ENCODE measurements at places on chromosomes 4 and X.

GRCh38 chrX:85107407-85107806, 103.7 kb downstream of the APOOL start:
- DNase-seq, result peak; percentile 0

- no peak for DNase-seq
Observed at GRCh38 chr4:119480331-119480730, 148.3 kb downstream of the PDE5A start.

- DNase-seq, result no peak
Observed at GRCh38 chr4:26300314-26301307, 20.2 kb upstream of the RBPJ start.

DNA sequence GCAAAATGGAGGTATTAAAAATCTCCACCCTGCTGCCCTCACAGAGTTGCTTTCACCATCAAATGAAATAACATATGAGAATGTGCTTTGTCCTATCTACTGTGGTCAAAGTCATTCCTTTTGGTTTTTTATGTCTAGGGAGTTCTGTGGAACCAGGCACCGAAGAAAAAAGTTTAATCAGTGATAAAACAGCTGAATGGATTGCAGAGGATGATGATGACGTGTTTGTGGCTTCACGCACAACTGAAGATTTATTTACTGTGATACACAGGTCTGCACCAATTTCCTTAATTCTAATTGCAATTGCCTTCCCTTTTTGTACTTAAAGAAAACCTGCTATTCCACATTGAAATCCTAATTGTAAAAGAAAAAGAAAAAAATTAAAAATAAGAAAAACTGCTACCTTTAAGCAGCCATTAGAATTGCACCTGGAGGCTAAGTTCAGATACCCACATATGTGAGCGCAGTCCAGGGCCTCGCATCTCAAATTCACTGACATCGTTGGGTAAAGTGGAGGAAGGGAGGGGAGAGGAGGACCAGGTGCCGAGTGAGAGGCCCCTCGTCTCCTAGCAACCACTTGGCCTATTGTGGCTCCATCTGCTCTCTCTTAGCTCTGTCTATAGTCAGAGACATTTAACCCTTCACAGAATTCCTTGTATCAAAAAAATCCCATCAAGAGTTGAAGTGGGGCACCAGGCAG, 10.5 kb upstream of the RTL5 start:
- DNase-seq, result no peak

- DNase-seq, result no peak
Observed at GRCh38 chrX:790041-790506, 159.5 kb downstream of the SHOX start.

DNA sequence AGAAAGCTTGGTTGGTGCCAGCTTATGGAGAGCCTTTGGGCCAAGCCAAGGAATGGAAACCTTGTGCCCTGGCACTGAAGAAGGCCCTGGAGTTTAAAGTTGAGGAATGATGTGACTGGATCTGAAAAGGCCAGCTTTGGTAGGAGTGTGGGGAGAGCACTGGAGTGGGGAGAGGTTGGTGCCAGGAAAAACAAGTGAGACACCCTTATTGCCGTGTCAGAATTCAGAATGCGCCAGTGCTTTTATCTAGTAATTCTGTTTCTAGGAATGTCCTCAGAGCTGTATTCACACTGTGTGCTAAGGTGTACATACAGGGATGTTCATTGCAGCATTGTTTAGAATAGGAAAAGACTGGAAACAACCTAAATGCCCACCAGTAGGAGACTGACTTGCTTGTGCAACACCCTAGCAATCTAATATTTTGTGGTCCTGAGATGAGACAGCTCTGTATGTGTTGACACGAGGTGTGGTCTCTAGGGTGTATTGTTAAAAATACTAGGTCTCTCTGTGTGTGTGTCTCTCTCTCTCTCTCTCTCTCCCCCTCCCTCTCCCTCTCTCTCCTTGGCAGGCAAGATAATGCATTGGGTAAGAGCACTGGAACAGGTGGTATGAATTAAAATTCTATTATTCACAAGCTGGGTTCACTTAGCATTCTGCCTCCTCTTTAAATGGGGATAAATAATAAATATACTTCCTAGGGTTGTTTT, 107.8 kb downstream of the GATB start:
- DNase-seq, result peak; percentile 41

DNA sequence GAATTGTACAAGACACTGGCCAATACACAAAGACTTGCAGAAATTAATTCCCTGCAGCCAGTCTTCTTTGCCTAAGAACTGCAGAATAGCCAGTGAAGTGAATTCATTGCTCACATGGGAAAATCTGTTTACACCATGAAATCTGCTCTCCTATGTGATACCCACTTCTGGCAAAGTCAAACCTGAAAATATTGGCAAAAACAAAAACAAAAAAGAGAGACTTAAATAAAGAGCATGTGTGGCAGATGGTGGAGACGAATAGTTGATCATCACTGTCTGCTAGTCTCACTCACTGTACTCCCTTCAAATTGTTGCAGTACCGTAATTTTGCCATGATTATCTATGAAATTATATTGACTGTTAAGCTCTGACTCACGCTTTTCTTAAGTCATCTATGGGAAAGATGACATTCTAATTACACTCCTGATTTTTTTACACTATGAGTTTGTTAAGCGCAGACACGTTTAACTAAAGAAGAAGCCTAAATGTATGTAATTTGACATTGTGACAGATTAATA, 406.8 kb downstream of the PCDH7 start:
- DNase-seq, result no peak

GRCh38 chr4:101593666-101594065, 196.9 kb upstream of the BANK1 start:
- DNase-seq, result no peak

GRCh38 chr4:87025614-87026041, 90.8 kb downstream of the AFF1 start:
- DNase-seq, result no peak

- no peak for DNase-seq
Observed at GRCh38 chr4:161629694-161630441, 533.9 kb downstream of the FSTL5 start.

DNA sequence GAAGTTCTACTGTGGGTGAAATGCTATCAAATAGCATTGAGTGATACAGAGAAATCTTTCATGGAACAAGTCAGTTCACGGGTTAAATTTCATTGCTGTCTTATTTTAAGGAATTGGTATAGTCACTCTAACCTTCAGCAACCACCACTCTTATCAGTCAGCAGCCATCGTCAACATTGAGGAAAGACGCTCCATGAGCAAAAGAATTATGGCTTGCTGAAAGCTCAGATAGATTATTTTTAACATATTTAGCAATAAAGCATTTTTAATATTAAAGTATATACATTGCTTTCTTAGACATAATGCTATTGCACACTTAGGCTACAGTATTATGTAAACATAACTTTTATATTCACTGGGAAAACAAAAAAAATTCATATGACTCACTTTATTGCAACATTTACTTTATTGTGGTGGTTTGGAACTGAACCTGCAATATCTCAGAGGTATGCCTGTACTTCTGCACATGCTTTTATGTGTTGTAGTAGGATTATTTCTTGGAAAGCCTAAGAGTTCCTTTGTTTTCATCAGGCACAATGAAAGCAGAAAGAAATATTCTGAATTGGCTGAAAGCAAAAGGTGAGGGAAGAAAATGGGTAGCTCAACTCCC, 586.7 kb downstream of the GBA3 start:
- no peak for DNase-seq

- no peak for DNase-seq
Observed at GRCh38 chr4:109052821-109053220, 249.6 kb downstream of the COL25A1 start.

GRCh38 chr4:21815651-21816377, 132.8 kb downstream of the KCNIP4 start:
- DNase-seq, result no peak

GRCh38 chr4:18034099-18034498, 12.5 kb upstream of the LCORL start:
- DNase-seq, result no peak

DNA sequence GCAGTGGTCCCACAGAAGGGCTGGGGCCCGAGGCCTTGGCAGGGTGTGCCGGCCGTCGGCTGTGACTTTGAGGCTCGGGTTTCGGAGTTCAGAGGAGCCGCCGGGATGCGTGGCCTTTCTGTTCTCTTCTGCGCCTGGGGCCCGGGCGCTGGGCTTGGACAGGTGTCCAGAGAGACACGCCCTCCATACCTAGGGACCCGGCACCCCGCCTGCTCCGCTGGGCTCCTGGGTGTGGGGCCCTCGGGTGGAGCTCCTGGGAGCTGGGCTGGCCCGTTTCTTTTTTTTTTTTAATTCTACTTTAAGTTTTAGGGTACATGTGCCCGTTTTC, 11.3 kb downstream of the FGFRL1 start:
- DNase-seq, result no peak

- DNase-seq, result no peak
Observed at GRCh38 chr4:98677799-98678198, 19.4 kb upstream of the TSPAN5 start.

GRCh38 chrX:41922431-41923151, 763 bp downstream of the CASK start:
- DNase-seq, result no peak

GRCh38 chrX:53992589-53992988, 51.7 kb downstream of the PHF8 start:
- DNase-seq, result no peak

DNA sequence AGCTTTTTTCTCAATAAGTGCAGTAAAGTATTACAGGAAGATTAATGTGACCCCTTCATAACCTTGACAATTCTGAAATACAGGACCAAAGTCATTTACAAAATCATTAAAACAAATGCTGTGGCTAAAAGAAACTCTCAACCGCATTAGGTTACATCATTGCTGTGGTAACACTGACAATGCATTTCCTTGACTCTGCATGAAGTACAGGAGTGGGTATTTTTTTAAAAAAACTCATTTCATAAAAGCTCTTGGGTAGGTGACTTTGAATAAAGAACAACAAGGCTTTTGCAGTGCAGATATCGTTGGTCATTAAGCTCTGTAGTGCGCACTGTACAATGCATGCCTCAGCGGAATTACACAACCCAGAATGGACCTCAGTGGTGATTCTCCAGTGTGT, 23.4 kb upstream of the XK start:
- no peak for DNase-seq

DNA sequence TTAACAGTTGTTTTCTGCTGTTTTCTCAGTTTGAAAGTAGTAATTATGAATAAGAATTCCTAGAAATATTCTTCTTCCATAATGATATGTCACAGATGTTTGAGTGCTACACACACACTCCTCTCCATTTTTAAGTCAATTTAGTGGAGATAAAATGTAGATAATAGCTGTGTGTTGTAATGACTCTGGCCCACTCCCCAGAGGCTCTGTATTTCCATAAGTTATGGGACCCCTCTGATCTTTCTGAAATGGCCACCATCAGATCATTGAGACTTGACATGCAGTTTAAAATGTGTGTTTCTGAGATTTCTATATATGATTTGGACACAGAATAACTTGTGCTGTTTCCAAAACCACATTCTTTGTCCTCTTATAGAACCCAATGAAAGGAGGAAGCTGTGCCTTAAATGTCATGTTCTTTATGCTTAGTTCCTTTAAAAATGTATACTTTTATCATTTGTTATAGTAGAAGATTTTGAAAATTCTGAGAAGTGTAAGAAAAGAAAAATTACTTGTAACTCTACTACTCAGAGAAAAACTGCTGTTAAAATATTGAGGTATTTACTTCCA, 46.4 kb downstream of the GAB1 start:
- no peak for DNase-seq

- no peak for DNase-seq
Observed at GRCh38 chrX:103276581-103277002, at the start of gene TCEAL5. Gene TCEAL5, minus strand, starts transcription at chrX:103276750. Its CDS starts 2,187 bp downstream, at chrX:103274563.

DNA sequence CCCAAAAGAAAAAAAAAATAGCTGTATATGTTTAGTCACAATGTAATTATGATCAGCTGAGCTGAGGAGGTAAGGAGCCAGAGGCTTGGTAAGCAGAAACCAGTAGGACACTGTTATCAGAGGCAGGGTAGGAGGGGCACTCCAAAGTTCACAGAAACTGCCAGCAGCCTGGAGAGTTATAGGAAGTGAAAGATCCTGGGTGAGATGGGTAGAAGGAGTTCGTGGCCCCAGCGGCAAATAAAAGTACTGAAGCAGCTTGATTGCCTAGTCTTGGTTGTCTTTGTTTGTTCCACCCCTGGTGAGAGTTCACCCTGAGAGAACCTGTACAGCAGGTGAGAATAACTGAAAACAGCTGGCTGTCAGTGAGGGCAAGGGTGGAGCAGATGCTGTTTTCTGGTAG, 340.8 kb downstream of the ADGRL3 start:
- no peak for DNase-seq

DNA sequence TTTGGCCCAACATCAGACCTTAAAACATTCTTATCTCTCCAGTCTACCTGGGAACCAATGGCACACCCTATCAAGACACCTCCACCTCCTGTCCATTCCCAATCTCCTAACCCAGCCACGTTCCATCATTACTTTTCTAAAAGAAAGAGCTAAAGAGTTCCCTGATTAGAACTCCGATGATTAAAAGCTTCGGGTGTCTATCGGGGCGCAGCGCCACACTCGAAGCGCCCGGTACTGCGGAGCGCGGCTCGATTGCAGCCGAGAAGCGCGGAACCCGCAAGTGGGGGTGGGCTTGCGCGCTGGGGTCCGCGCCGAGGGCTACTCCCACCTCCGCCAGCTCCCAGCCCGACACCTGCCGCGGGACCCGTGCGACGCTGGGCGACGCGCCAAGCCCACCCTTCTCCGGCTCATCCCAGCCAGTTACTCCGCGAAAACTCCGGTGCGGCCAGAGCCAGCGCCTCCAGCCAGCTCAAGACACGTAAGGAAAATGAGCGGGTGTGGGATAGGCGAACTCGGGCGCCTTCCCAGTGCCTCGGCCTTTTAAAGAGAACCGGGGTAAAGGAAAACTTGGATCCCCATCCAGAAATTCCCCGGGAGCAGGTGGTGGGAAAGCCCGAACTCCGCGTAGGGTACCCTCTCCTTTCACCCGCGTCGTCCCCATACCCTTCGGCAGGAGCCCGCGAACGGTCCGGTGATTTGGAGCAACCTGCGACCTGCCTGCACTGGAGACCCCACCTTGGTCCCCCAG, 593 bp downstream of the NPY1R start:
- no peak for DNase-seq

DNA sequence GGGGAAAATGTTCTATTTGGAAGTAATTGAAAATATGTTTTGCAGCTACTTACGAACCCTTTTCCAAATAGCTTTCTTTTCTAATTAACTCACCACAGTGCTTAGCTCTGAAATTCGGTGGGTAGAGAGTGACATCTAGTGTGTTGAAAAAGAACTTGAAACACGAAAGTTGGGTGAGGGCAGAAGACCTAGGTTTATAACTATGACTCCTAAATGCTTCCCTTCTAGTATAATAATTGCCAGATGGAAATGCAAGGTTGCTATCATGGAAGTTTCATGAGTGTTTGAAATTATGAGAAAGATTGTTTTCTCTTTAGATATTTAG, 77.3 kb upstream of the NOCT start:
- DNase-seq, result peak; percentile 43

GRCh38 chr4:176849076-176849475, 56.4 kb upstream of the VEGFC start:
- peak; percentile 10 for DNase-seq

GRCh38 chr4:52931243-52931642, 69.1 kb downstream of the RASL11B start:
- DNase-seq, result no peak

Data from HFFc6 (cell line).